ENCODE measurements at places on chromosomes 13 and 19.

GRCh38 chr13:101026736-101027398 lies 352.3 kb upstream of the TMTC4 start:
- no peak for DNase-seq

GRCh38 chr13:50950849-50951248 lies 41.3 kb downstream of the RNASEH2B start:
- DNase-seq = no peak

- DNase-seq = no peak
Observed at GRCh38 chr19:37803249-37803840, 24.0 kb upstream of the ZNF573 start.

DNA sequence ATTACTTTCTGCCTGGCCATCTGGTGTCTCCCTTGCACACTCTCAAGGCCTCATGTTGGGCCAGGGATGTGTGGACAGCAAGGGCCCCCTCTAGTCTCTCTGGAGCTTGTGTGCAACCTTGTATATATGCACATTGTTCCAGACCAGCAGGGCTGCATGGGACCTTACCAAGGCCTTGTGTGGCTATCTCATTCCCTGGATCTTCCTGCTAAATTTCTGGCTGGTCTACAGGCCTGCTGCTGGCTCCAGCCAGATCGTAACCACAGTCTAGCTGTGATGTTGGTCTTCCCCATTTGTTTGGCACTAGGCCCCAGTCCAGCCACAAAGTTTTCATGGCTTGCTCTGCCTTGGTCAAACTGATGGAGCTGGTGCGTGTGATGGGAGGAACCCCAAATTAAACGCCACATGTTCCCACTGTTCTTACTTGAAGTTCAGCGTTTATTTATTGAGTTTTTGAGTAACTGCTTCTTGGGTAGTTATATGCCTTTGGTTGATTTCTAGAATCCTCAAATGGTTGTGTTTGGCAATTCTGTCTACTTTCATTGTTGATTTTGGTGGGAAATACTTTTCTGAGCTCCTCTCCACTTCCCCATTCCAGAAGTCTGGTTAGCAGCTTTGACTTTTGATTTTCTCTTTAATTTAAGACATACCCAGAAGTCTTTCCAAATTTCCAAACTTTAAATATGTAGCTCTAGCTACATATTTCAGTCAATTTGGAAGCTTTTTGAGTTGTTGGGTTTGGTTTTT lies 56.4 kb downstream of the SIPA1L3 start:
- peak; percentile 29 for DNase-seq

DNA sequence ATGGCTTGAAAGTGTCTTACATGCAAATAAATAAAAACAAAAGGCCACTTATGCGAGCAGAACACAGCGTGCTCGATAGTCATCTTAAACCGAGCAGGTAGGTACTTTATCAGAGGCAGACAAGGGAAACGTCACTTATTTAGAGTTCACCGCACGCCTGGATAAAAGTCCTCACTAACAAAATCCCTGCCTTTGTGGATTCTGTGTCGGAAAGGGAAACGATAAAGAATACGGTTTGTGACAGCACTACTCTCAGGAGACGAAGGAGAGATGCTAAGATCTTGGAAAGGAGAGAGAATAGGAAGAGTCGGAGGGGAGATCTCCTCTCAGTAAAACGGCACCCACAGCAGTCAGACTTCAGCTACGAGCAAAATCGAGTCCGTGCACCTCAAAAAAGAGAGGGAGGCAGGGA lies 581 bp downstream of the RCBTB1 start:
- no peak for DNase-seq

DNA sequence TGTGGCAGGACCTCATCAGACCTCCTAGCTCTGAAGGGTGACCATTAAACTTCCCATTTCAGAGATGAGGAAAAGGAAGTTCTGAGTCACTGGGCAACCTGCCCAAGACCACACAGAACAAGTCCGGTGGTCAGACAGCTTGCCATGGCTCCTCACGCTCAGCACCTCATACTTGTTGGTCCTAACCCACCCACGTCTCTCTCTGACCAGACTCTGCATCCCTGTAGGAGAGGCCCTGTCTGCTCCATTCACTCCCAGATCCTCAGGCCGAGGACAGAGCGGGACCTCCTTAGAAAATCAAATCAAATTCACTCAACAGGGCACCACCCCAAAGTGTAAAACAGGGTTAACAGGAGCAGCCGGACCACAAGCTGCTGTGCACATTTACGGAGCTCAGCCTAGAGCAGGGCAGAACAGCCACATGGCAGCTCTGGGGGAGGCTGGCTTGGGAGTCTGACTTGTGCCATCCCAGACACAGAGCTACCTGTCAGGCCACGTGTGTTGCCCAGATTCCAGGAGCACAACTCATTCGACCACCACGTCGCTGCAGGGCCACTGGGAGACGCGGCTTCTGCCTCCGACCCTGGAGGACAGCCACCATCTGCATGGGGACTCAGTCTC lies 1.7 kb downstream of the MIER2 start:
- DNase-seq = peak; percentile 94

DNA sequence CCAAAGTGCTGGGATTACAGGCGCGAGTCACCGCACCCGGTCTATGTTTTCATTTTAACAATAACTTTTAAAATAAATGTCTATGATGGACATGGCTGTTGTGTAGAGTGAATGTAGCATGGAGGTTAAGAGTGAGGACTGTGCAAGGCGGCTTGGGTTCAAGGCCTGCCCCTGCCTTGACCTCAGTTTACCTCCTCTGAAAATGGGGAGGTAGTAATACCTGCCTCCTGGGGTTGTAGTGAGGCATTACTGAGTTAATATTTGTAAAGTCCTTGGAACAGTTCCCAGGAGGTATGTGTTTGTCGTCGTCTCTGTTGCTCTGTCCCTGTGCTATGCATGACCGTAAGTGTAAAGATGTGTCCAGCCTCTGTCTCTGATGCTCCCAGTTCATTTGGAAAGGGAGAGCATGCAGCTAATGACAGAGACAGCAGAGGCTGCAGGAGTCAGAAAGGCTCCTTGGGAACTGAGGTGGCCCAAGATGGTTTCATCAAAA lies 9.4 kb downstream of the GARRE1 start:
- no peak for DNase-seq

DNA sequence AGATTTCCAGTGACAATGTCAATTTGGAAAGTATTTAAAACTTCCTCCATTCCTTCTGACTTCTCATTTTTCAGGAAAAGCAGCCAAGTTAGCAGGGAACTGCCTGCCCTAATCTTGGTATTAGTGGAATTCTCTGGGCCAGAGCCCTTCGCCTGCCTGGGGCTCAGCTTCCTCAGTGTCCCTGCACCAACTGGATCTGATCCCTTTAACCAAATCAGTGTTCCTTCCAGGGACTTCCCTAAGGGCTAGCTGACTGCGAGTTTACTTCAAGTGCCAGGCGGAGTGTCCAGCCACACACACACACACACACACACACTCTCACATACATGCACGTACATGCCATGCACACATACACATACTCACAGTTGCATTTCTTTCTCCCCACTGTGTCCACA lies 20.0 kb downstream of the RAB20 start:
- DNase-seq = no peak

- no peak for DNase-seq
Observed at GRCh38 chr19:48962029-48962848, 2.9 kb upstream of the FTL start.

GRCh38 chr13:54029720-54030119 lies 1001.1 kb downstream of the OLFM4 start:
- DNase-seq = no peak

GRCh38 chr13:90763476-90764150 lies 583.9 kb upstream of the MIR17HG start:
- no peak for DNase-seq

- no peak for DNase-seq
Observed at GRCh38 chr19:29428071-29428470, 97.7 kb upstream of the VSTM2B start.

DNA sequence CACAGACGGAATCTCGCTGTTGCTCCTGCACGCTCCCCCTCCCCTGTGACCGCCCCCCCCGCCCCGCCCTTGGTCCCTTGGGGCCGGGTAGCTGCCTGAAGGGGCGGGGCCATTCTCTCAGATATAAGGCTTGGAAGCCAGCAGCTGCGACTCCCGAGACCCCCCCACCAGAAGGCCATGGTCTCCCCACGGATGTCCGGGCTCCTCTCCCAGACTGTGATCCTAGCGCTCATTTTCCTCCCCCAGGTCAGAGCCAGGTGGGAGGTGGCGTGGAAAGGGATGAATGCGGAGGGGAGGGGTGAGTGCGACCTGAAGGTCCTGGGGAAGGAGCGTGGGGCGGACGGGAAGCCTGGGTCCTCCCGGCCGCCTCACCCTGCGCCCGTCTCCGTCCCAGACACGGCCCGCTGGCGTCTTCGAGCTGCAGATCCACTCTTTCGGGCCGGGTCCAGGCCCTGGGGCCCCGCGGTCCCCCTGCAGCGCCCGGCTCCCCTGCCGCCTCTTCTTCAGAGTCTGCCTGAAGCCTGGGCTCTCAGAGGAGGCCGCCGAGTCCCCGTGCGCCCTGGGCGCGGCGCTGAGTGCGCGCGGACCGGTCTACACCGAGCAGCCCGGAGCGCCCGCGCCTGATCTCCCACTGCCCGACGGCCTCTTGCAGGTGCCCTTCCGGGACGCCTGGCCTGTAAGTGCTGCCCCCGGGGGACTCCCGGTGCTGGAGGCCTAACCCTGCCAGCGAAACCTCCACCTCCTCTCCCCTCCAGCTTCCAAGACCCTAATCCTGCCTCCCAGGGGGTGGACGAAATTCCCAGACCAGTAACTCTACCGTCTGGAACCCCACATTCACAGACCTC lies at the start of gene DLL3:
Gene DLL3 (plus strand): TSS at position 150 of the 845 bp plus-strand sequence. CDS start 28 bp downstream, at position 178.
- DNase-seq = no peak

DNA sequence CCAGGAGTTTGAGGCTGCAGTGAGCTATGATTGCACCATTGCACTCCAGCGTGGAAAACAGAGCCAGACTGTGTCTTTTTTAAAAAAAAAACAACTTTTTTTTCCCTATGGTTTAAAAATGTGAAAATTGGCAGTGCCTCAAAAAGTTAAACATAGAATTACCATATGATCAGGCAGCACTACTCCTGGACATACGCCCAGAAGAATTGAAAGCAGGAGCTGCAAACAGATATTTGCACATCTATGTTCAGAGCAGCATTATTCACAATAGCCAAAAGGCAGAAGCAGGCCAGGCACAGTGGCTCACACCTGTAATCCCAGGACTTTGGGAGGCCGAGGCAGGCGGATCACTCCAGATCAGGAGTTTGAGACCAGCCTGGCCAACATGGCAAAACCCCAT lies 3.8 kb upstream of the RETN start:
- DNase-seq = no peak

DNA sequence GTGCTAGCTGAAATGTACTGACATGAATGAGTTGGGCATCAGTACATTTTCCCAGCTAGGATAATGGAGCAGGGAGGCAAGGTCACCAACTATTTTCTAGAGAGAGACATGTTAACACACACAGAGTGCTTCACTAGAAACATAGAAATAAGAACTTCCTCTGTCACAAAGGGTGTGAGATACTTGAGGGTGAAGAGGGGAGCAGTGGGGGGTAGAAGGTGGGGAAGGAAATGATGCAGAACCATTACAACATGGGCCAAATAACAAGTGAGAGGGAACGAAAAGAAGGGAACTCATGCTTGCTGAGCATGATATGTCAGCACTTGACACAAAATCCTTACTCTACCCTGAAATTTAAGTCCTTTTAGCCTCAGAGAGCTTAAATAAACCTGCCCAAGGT lies 87.8 kb upstream of the RFC3 start:
- DNase-seq = no peak

DNA sequence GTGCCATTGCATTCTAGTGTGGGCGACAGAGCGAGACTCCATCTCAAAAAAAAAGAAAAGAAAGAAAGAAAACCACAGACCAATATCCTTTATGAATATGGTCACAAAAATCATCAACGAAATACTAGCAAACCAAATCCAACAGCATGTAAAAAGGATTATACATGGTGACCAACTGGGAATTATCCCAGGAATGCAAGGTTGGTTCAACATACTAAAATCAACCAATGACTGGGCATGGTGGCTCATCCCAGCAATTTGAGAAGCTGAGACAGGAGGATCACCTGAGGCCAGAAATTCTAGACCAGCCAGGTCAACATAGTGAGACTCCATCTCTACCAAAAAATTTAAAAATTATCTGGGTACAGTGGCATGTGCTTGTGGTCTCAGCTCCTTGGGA lies 7.2 kb downstream of the TSKS start:
- DNase-seq = no peak

GRCh38 chr13:77692746-77693448 lies 4.6 kb upstream of the SLAIN1 start:
- no peak for DNase-seq

- DNase-seq = peak; percentile 54
Observed at GRCh38 chr19:45505151-45505995, 1.9 kb upstream of the VASP start.

DNA sequence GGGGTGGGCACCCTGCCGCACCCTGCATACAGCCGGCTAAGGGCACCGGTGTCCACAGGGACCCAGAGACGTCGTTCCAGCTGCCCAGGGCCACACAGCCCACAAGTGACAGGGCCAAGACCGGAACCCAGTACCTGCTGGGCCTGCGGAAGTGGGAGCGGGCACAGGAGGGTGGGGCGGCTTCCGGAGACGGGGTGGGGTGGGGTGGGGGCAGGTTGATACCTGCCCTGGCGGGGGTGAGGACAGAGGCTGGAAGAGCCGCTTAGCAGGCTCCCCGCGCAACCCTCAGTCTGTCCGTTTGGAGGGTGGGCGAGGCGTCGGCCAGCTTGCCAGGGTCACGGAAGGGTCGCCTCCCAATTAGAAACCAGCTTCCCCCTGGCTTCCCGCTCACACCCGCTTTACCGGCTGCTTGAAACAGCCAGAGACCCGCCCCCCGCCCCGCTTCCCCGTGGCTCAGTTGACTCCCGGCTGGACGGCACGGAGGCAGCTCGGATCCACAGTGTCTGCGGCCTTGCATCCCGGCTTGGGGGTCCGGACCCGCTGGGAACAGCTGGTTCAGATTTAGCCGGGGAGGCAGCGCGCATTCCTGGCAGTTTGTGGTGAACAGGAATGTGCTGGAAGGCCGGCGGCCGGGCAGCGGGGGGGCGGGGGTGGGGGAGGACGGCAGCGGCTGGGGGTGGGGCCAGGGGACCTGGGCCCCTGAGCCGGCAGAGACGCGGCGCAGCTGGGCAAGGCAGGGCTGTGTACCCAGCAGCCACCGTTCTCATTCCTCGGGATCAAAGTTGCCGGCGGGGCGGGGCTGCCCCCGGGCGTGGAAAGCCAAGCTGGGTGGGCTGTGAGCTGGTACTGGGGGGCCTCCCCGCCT lies 1.9 kb downstream of the CNN2 start:
- DNase-seq = peak; percentile 89

GRCh38 chr19:38247734-38248268 lies 8.4 kb downstream of the PPP1R14A start:
- no peak for DNase-seq

DNA sequence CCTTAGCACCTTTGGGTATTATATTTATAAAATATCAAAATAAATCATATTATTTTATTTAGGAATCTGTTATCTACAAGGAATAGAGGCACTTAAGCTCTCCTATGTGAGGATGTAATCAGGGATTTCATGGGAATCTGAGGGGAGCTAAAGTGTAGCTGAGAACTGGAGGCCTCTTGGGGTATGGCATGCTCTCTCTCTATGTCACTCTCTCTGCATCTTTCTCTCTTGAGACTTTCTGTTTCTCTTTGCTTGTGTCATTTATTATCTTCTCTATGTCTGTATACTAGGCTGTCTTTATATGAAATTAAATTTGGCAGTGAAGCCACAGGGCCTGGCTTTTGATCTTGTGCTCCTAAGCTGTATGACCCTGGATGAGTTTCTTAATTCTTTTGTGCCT lies 37.7 kb upstream of the SCEL start:
- DNase-seq = no peak

Measured in brain microvascular endothelial cell (primary cell).